ENCODE measurements at places on chromosomes 1 and 21.
A peak's percentile ranks its signal among the peaks of the same experiment; 100 is the strongest.

DNA sequence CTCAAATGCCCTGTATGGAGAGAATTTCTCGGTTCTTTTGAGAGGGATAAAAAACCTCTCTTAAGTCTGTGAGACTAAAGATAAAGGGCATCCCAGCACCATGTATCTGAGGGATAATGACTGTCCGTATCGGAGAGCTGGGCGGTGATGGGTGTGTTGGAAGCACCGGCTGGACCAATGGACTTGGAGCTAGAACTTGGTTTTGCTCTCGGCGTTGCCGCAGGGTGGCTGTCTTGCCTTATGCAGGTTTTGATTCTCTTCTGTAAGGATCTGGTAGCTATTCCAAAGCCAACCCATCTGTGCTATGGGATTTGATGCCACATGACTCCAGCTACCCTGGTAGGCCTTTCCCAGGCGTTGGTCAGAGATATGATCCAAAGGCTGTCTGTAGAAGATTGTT is 348.8 kb downstream of the KIF26B start:
- DNase-seq, result no peak

- DNase-seq, result no peak
These were observed 139.6 kb downstream of the S1PR1 start for GRCh38 chr1:101376121-101377083.

GRCh38 chr1:89935235-89935634 is 59.7 kb upstream of the ZNF326 start:
- DNase-seq, result no peak

- DNase-seq, result no peak
These were observed 44.2 kb downstream of the SMYD2 start for GRCh38 chr1:214324896-214325800.

DNA sequence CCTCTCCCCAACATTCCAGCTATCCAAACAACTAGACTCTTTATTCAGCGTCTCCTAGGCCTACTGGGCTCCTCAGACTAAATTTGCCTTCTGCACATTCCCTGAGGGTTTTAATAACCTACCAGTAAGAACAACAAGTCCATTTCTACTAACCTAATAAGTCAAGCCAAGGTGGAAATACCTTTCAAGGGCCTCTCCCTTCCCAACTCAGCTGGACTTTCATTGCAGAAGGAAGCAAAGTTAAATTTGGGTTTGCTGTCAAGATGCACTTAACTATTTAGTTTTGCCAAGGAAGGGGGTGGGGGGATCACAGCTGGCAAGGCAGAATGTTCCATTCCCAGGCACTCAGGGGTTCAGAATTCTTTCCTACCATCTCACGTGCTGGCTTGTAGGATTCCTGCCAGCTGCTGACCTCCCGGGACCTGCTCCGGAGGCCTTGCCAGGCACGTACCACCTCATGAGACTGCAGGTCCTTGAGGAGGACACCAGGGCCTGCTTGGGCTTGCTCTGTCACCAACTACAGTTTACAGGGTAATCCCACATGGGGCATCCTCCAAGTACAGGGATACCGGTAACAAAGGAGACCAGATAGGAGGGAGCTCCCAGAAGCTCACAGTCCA is 29.8 kb downstream of the SLC30A1 start:
- DNase-seq, result no peak

GRCh38 chr1:170133766-170134495 is 11.8 kb upstream of the NTMT2 start:
- no peak for DNase-seq

GRCh38 chr1:98184856-98185255 is 264.0 kb upstream of the DPYD start:
- no peak for DNase-seq

- no peak for DNase-seq
These were observed 860.4 kb downstream of the PLA2G4A start for GRCh38 chr1:187689129-187689528.

- DNase-seq, result no peak
These were observed 31.7 kb downstream of the AK5 start for GRCh38 chr1:77313491-77313890.

DNA sequence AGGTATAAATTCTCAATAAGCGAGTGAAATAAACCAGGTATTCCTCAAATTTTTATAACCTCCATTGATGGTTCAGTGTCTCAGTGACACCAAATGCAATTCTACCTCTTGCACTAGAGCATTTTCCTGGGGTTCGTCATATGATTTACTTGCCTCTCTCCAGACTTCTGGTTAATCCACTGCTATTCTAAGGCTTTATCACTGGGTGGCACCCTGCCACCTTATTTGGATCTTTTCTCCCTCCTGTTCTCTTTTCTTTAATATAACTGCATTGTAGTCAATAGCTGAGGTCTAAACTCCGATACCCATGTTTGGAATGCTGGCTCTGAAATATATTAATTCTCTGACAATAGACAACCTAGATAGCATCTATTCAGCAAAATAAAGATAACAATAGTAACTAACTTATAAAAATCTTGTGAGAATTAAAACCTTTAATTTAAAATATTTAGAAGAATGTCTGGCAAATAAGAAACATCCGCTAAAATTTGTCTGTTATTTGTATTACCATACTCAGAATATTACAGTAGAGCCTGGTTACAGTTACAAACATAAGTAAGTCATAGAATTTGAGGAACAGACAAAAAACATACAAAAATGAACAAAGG is 436.4 kb downstream of the PLA2G4A start:
- peak; percentile 53 for DNase-seq

DNA sequence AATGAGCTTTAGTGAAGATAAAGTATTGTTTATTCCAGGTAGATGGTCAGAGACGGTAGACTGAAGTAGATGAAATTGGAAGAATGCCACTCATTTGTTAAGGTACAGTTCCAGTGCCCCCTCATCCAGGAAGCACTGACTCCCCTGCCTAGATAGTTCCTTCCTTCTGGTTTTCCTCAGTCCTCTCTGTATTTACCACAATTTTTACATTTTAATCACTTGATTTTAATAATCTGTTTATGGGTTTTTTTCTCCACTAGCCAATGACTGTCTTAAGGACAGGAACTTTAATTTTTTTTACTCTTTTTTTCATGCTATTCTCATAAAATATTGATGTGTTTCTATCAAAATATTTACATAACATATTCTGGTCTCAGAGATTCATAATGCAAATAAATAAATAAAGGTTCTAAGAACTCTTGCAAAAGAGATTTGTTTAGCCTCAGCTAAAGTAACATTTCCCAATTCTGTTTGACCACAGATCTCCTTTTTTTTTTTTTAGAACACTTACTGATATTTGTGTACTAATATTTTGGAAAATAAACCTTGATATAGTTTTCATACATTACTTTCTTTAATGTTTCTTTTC is 651.6 kb downstream of the PLPP3 start:
- no peak for DNase-seq

DNA sequence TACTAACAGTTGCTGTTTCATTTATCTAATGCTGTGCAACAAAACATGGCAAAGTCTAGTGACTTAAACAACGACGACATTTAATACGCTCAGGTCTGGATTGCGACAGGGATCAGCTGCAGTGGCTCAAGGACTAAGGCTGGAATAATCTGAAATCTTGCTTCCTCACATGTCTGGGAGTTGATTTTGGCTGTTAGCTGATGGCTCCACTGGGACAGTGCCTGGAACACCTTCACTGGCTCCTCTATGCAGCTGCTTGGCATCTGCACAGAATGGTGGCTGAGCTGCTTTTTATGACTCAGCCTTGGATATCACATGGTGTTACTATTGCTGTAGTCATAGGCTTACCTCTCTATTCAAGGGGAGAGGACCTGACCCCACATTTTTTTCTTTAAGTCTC is 24.0 kb upstream of the BTG3 start:
- no peak for DNase-seq

GRCh38 chr1:215819114-215819513 is 252.0 kb downstream of the KCTD3 start:
- no peak for DNase-seq

DNA sequence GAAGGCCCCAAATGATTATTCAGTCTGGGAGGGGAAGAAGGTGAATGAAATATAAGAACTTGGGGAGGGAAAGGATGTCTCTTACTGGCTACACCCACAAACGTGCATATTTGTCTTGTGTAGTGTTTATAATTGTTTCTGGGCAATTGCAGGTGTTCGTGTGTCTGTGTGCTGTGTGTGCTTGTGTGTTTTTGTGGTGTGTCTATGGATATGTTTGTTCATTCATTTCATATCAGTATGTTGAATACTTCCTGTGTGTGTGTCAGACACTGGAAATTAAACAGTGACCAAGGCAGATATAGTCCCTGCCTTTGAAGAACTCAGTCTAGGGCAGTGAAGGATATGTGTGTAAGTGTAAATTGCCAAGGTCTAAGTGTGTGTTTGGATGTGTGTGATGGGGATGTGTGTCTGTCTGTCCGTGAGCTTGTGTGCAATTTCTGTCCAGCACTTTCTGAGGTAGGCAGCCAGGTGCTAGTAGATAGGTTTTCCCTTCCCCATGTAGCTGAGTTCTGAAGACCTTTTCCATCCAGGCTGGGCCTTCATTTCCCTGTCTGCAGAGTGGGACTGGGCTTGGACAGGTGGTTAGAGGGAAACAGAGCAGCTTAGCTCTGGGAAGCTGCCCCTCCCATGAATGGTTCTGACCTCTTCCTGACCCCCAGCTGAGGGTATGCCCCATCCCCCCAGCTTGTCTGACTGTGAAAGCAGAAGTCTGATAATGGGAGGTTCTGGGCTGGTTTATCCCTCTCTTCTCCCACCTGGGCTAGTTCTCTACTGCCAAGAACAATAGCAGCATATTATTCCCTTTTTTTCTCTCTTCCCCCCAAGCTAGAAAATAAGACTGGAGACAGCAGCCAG is 3.8 kb downstream of the AGO1 start:
- DNase-seq, result no peak

GRCh38 chr1:196376630-196377328 is 231.5 kb downstream of the KCNT2 start:
- DNase-seq, result no peak

DNA sequence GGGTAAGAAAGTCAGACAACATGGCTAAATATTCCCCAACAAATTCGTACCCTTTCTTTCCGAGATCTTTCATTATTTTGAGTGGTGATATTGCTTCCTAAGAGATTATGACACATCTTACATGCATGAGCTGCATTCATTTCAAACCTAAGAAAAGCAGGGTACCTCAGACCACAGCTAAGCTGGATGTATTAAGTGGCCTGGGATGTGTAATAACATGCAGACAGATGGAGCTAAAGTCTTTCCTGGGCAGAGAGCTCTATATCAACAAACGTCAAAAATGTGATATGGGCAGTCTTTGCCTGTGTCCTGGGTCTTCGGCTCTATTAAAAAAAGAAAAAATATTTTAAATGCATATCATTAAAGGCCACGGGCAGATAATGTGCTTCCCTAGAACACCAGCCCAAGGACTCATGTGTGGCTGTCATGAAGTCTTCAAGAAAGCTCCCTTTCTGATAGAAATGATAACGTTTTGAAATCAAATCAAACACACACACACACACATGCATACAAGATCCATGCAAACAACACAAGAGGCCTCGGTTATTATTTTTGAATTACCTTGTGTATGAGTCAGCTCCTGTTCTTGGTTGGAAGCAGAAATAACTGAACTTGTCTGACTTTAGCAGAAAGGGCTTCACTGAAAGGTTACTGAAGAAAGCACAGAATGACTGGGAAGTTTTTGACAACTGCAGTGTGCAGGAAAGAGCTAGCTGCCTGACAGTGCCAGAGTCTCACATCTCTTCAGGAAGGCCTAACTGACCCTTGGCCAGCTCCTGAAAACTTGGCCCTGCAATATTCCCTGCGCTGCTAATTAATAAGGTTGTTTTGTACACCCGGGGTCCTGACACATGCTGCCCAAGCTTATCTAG is 231.2 kb downstream of the DSCAM start:
- DNase-seq, result no peak

DNA sequence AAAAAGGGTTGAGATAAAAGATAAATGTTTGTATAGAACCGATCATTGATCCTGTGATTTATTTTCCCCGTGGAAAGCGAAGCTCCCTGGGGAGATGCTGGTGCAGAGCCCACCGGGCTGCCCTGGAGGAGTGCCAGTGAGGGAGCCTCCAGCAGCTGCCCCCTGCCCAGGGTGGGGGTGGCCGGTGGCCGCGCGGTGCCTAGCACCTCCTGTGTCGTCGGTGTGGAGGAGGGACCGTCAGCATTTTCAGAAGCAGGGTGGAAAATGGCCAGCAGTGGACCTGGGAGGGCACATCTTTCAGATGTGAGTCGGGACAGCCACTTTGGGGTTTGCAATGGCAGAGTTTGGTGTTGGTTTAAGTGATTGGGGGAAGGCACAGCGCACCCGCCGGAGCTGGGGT is 164.0 kb downstream of the PRDM16 start:
- no peak for DNase-seq

DNA sequence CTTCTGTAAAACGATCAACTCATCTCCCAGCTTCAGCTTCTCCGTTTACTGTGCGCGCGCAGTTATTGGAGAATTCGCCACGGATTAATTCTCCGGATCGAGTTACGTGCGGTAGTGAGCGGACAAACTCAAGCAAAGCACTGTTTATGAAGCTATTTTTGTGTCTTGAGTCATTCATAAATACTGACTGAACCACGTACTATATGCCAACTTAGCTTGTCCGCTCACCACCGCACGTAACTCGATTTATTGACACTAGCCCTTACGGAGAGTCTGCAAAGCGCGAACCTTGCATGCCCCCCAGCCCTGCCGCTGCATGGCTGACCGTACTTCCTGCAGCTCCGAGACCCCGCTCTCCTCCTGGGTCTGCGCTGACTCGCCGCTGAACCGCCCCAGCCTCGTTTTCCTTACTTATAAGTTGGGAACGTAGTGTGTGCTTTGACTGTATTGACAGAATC is 773 bp downstream of the CHD1L start:
- DNase-seq, result no peak

DNA sequence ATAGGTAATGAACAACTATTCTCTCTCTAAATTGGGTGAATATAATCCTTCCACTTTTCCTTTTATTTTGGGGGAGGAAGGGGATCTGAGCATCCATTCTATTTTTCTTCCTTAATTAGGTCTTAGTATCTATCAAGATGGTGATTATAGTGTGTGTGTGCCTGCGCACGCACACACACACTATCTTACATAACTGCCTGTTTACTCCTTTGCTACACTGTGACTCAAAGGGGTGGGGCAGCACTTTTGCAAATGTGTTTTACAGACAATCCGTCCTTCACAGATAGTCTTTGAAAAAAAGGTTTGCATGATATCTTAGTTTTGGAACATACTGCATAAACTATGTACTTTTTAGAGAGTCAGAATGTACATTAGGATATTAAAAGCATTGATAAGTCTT is 191.5 kb downstream of the SDCCAG8 start:
- no peak for DNase-seq

DNA sequence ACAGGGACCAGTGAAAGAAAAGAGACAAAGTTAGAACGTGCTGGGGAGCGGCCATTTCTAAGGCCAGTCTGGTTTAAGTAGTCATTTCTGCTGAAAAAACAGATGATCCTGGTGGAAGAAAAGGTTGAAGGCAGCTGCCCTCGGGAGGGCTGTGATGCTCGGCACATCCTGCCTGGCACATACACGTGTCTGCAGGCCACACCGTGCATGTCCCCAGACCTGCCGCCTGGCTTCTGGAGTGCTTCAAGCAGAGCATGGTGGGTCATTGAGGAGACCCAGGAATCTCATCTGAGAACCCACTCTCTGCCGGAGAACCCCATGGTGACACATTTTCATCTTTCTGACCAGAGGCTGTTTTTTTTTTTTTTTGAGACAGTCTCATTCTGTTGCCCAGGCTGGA is 32.4 kb downstream of the IFNAR1 start:
- no peak for DNase-seq

GRCh38 chr1:110356379-110356778 is 17.2 kb downstream of the RBM15 start:
- no peak for DNase-seq

GRCh38 chr1:210250998-210251679 is 18.5 kb downstream of the SERTAD4 start:
- peak; percentile 65 for DNase-seq

GRCh38 chr1:204465546-204466415 is 28.8 kb downstream of the PIK3C2B start:
- no peak for DNase-seq

Data from NCI-H1417 treated with DMSO at 0.1 percent for 48 hours (cell line).